Stimulated activated CD4-positive, alpha-beta T cell treated with anti-CD3 and anti-CD28 coated beads, Interleukin-2, amount 100 ng/mL, for 48 hours (primary cell): ENCODE measurements at places on chromosomes 4 and X.

DNA sequence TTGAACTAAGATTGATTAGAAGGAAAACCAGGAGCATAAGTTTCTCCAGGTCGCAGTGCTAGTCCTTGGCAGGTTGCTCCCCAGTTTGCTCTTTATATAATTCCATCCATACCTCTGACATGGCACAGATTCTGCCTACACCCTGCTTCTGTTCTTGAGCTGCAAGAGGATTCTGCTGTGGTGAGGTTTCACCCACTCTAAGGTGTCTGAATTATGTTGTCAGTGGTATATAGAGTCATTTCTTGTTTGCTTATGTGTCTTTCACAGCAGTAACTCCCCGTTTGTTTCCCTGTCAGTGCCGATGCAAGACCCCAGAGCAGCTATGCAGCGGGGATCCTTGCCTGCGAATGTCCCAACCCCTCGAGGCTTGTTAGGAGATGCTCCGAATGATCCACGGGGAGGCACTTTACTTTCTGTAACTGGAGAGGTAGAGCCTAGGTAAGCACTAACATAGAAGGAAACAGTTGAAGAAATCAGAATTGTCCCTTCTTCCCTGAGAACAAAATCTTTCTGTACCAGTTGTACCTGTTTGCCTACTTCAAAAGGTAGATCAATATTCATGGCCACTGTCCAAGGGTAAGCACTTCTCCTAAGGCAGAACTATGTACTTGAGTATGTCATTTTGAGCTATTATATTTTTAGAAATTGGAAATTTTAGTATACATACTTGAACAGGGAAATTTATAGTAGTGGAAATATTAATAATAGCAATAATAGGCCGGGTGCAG lies 11.2 kb downstream of the CSTF2 start:
- DNase-seq: no peak

GRCh38 chr4:795726-796119 lies 30.2 kb downstream of the CPLX1 start:
- no peak for DNase-seq

GRCh38 chr4:176709417-176709816 lies 83.3 kb downstream of the VEGFC start:
- no peak for DNase-seq

DNA sequence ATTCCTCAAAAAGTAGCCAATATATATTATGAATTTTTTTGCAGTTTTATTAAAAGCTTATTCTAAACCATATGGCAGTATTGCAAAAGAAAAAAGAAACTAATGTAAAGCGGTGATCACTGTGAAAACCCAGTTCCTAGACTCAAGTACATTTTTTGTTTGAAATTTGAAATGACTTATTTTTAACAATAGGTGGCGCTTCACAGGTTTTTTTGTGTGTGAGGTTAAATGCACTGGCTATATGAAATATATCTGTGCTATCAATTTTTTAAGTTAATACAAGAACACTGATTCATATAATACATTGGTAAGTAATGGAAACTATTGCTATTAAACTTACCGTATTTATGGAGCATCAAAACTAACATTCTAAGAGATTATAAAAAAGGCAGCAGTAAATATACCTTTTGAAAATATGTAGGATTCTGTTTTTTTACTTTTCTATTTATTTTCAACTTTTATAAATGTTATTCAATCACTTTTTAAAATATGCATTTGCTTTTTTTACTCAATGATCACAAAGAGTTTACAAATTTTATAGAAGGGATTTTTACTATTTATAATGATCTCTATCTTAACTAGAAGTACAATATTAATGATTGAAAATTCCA lies 5.6 kb upstream of the SPRY1 start:
- DNase-seq: no peak

- DNase-seq: no peak
Measured at GRCh38 chrX:139826065-139827044, 106.5 kb downstream of the ATP11C start.

DNA sequence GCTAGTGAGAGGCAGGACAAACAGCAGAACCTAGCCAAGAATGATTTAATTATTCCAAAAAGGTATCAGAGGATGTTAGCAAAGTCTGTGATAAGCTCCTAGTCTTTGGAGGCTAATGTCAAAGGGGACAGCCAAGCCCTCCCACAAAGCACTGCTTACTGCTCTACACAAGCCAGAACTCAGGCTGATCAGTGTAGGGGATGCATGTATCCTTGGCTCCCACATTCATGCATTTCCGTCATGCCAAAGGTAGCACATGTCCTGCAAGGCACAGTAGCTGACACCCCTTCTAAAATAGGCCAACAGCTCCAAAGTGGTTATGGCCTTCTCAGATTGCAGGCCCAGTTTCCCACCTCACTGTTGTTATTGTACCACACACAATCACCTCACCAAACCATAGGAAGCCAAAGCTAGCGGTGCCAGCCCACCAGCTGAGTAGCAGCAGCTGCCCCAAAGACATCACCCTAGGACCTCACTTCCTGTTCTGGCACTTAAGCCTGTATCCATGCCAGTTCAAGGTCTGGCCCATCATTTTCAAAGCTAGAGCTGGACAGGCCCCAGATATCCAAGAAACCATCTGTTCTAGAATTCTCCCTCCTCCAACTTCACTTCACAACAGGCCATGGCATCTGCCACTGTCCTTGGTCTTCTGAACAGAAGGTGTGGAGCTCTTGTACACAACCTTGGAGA lies 40.9 kb downstream of the TSPAN5 start:
- no peak for DNase-seq

DNA sequence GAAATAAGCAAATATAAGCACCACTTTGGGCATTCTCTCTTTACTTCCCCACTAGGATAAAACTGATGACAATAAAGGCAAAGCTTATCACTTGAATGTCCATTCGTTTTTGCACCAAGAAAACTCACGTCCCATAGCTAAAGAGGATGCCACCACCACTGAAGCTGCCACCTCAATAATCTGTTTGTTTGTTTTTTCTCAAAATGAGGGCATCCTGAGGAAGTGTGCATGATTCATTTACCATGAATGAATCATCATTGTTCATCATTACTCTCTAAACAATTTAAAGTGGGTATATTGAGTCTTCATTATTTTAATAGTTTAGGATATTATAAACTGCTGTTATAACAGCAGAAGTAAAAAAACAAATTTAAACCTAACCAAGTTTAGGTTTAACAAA lies 168.2 kb downstream of the DCTD start:
- no peak for DNase-seq

- DNase-seq: no peak
Measured at GRCh38 chr4:3527101-3527913, 4.9 kb downstream of the LRPAP1 start.
